Motor neuron (in vitro differentiated cells): ENCODE measurements at places on chromosomes 3 and 15. TPM values are rescaled to one million over a fixed set of nuclear protein-coding genes. Genes with fewer than 3 reads are reported as not detected.

Gene CD276
- 89.5 and 96.9 TPM in 2 replicates for total RNA-seq

Gene GABRR3
- total RNA-seq, result 0.09 and 0.10 TPM in 2 replicates

Gene TMEM62
- 9.0 and 10.6 TPM in 2 replicates for total RNA-seq

Gene EPHB3
- 7.4 and 10.5 TPM in 2 replicates for total RNA-seq

Gene KLF13
- 44.5 and 48.1 TPM in 2 replicates for total RNA-seq

Gene OR4M2
- not detected in 2 replicates for total RNA-seq

Gene GADL1
- total RNA-seq, result 0.52 and 0.53 TPM in 2 replicates

Gene SCG3
- total RNA-seq, result 26.8 and 31.5 TPM in 2 replicates

Gene CCR8
- 0.35 TPM in 1 of 2 replicates, not detected in the other for total RNA-seq

Gene METTL6
- total RNA-seq, result 30.1 and 30.2 TPM in 2 replicates

Gene CCR3
- 0.21 TPM in 1 of 2 replicates, not detected in the other for total RNA-seq

Gene LRRK1
- total RNA-seq, result 0.27 and 0.63 TPM in 2 replicates

Gene RLBP1
- total RNA-seq, result not detected in 2 replicates

Gene CNTN3
- total RNA-seq, result 0.78 and 1.0 TPM in 2 replicates

Gene TRPM1
- 1.9 TPM in 2 replicates for total RNA-seq

Gene TRIM71
- total RNA-seq, result 6.6 and 8.1 TPM in 2 replicates

Gene GOLGA6L10
- 1.1 and 3.2 TPM in 2 replicates for total RNA-seq

Gene HCN4
- total RNA-seq, result 1.2 and 1.5 TPM in 2 replicates

Gene C2CD4B
- total RNA-seq, result 0.59 and 0.87 TPM in 2 replicates

Gene FBXW12
- total RNA-seq, result 0.28 and 0.68 TPM in 2 replicates

Gene SLC9C1
- not detected in 2 replicates for total RNA-seq

Gene PSTPIP1
- total RNA-seq, result 1.0 and 1.6 TPM in 2 replicates

Gene CHRM5
- total RNA-seq, result 0.36 and 0.89 TPM in 2 replicates

Gene TMEM158
- 0.45 and 0.53 TPM in 2 replicates for total RNA-seq

Gene ARPP21
- total RNA-seq, result 2.1 and 3.2 TPM in 2 replicates

Gene FOXL2NB
- 2.8 and 3.1 TPM in 2 replicates for total RNA-seq

Gene OXSR1
- 30.9 and 32.8 TPM in 2 replicates for total RNA-seq

Gene SNX22
- 5.4 and 6.0 TPM in 2 replicates for total RNA-seq

Gene DNAJC13
- 25.3 and 27.2 TPM in 2 replicates for total RNA-seq

Gene PLAAT1
- total RNA-seq, result 1.3 and 5.4 TPM in 2 replicates

Gene FBXL22
- total RNA-seq, result 2.3 and 2.4 TPM in 2 replicates

Gene SLC12A1
- total RNA-seq, result 0.16 and 0.44 TPM in 2 replicates

Gene IQCH
- 11.2 and 14.8 TPM in 2 replicates for total RNA-seq

Gene BFSP2
- not detected in 2 replicates for total RNA-seq

Gene HCLS1
- 1.7 and 2.9 TPM in 2 replicates for total RNA-seq

Gene TGM5
- total RNA-seq, result 0.09 TPM in 1 of 2 replicates, not detected in the other

Gene CILP
- total RNA-seq, result 1.1 and 1.6 TPM in 2 replicates

Gene HRH1
- 10.9 and 23.2 TPM in 2 replicates for total RNA-seq

Gene CFAP100
- 5.8 and 10.7 TPM in 2 replicates for total RNA-seq

Gene AQP9
- 0.07 and 0.22 TPM in 2 replicates for total RNA-seq

Gene SLC22A13
- 0.13 and 0.14 TPM in 2 replicates for total RNA-seq

Gene SLC24A5
- total RNA-seq, result 0.08 and 0.23 TPM in 2 replicates

Gene HLTF
- 85.6 and 92.1 TPM in 2 replicates for total RNA-seq

Gene HDC
- 0.21 TPM in 1 of 2 replicates, not detected in the other for total RNA-seq

Gene PLCL2
- total RNA-seq, result 16.0 and 17.1 TPM in 2 replicates

Gene KY
- 0.71 and 1.1 TPM in 2 replicates for total RNA-seq

Gene EIF4E3
- 1.0 and 1.2 TPM in 2 replicates for total RNA-seq

Gene CALML4
- total RNA-seq, result 7.8 and 8.4 TPM in 2 replicates

Gene CCDC39
- 0.45 TPM in 1 of 2 replicates, not detected in the other for total RNA-seq

Gene AP3B2
- 20.7 and 23.4 TPM in 2 replicates for total RNA-seq

Gene TUSC7
- 0.40 and 0.93 TPM in 2 replicates for total RNA-seq

Gene BDH1
- total RNA-seq, result 3.0 and 3.6 TPM in 2 replicates

Gene ISLR
- total RNA-seq, result 9.8 and 10.4 TPM in 2 replicates

Gene RAB6B
- total RNA-seq, result 75.3 and 109 TPM in 2 replicates

Gene TMEM207
- total RNA-seq, result 0.43 and 0.49 TPM in 2 replicates
